NCI-H146 (cell line): ENCODE measurements at places on chromosomes 5 and 9.
A peak's percentile ranks its signal among the peaks of the same experiment; 100 is the strongest.

DNA sequence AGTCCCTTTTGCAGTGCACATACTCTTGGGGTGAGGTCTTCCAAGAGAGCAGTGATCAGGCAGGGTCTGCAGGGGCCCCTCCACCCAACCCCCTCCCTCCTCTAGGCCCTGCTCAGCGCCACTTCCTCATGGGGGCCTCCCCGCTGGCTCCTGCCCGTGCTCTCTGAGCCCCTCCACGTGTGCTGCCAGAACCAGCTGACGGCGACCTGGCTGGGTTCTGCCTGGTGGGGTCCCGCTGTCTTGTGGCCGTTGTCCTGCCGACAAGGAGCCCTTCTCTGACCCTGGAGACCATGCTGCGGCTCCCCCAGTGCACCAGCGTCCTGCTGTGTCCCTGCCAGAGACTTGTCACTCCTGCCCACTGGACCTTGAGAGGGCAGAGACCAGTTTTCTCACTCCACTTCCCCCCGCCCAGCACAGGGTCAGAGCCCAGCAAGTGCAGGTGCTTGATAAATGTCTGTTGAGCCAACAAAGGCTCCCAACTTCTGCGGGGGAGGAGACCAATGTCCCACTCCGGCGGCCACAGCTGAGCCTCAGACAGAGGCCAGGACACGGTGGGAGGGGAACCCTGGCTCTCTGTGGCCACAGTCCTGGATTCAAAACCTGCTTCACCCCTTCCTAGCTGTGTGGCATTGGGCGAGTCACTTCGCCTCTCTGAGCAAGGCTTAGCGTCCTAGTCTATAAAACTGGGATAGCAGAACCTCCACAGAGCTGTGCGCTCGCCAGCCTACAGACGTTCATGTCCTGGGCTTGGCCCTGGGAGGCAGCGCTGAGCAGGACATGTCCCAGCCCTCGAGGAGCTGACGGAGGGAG lies 24.8 kb downstream of the SARDH start:
- no peak for DNase-seq

- no peak for DNase-seq
These were observed 175.5 kb upstream of the KLF4 start for GRCh38 chr9:107665057-107665456.

DNA sequence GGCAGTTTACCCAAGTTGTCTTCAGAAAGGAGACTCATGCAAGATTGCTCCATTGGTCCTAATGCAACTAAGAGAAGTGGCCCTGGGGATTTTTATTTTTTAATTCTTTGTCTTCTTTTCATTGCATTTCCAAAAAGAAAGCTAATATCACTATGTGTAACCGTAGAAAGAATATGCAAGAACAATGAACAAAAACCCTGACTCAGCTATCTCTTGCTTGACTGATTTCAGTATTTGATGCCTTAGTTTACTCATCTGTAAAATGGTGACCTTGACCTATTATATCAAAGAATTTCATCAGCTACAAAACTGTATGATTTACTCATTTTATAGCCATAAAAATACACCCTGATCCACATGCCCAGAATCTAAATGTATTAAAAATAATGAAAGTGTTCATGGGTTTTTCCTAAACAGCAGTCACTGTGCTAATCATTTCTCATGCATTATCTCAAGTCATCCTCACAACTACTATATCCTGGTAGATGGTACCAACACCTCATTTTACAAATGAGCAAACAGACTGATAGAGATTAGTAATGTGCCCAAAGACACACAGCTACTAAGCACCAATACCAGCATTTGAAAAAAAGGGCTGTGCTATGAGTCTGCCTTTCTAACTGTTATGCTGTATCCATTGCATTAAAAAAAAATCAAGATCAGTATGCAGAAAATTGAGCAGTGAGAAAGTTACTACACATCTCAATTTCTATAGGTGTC lies 185.7 kb downstream of the MLLT3 start:
- no peak for DNase-seq

- DNase-seq: no peak
These were observed 38.0 kb downstream of the CREBRF start for GRCh38 chr5:173094012-173094661.

DNA sequence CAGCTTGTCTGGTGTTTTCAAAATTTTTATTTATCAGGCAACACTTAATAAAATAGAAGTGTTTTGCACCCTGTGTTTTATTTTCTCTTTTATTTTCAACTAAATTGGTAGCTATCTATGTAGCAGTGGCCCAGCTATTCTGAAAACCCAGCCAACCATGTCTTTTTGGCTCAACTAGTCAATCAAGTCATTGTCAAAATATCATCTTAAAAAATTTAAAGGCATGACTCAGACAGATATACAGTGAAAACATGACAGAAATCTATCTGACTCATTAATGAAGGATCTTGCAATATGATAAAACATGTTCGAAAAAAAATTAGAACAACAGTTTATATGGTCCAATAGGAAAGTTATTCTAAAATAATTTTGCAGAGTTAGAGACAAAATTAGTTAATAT lies 75.1 kb downstream of the HSD17B4 start:
- DNase-seq: no peak

- no peak for DNase-seq
These were observed 48.5 kb upstream of the MSX2 start for GRCh38 chr5:174675916-174676315.

DNA sequence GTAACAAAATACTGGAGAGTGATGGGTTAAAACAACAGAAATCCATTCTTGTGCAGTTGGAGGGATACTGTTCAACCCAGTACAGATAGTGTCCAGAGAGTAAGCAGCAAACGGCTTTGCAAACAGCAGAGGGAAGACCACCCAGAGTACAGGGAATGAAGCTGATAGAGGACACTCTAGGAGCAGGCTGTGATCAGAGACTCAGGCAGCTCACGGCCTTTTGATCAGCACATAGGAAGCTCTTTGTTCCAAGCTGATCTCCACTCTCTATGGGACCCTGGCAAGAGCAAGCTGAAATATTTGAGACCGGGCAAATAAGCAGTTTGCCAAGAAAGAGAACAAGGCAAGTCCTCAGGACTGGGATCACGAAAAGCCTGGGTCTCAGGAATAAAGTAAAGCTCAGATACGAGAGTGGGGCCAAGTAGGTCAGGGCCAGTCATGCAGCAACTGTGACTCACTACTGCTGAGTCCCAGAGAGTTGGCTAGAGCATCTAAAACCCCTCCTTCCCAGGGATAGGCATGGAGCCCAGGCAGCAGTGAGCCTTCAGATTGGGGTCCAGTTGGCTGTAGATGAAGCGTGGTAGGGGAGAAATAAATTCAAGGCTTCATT lies 52.4 kb downstream of the MELK start:
- DNase-seq: no peak

- no peak for DNase-seq
These were observed 75.8 kb downstream of the MED27 start for GRCh38 chr9:132003896-132004295.

DNA sequence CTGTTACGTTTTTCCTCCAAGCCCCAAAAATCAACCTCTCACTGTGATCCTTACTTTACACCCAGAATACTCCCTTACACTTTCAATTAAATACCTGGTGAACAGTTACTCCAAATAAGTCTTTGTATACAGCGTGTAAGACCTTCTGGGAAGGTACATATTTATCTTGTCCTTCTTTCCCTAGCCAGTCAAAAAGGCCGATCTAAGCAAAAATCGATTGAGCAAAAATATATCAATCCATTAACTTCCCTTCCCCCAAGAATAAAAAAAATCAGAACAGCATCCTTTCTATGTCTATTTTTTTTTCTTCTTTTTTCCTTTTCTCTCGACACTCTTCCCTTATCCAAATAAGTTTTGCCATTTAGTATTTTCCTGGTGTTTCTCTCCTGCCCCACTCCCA lies 71.3 kb downstream of the ABHD17B start:
- no peak for DNase-seq

GRCh38 chr9:115694014-115694413 lies 459.6 kb upstream of the PAPPA start:
- no peak for DNase-seq

DNA sequence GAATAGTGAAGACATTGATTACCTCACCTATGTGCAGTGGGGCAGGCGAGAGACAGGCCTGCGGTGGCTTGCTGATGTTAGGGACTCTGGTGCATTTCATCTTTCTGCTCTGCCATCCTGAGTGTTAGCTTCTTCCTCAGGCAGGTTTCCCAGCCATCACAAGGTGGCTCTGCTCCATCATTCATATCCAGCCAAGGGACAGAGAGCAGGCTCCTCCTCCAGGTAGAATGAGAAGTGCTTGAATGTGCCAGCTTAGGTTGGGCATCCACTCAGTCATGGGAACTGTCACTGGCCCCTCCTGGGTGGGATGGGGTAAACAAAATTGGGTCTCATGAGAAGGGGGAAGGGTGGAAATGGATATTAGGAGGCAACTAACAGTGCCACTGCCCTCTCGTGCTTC lies 24.8 kb downstream of the GPR107 start:
- no peak for DNase-seq

DNA sequence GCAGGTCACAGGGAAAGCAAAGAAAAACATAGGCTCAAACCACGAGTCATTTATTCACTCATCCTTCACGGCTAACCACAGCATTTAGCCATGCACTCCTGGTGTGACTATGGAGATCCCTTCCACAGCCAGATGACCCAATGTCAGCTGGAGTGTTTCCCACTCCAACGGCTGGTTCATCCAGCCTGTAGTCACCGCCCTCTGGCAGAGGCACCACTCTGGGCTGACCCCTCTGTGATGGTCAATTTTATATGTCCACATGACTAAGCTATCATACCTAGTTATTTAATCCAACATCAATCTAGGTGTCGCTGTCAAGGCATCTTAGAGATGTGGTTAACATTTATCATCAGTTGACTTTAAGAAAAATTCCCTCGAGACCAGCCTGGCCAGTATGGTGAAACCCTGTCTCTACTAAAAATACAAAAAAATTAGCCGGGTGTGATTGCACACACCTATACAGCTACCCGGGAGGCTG lies 9.5 kb upstream of the PHF19 start:
- no peak for DNase-seq

GRCh38 chr5:1111727-1112289 lies at the start of gene SLC12A7:
TSS of gene SLC12A7 (minus strand) at chr5:1112063. CDS start at chr5:1111991, 72 bp downstream.
- peak; percentile 54 for DNase-seq

DNA sequence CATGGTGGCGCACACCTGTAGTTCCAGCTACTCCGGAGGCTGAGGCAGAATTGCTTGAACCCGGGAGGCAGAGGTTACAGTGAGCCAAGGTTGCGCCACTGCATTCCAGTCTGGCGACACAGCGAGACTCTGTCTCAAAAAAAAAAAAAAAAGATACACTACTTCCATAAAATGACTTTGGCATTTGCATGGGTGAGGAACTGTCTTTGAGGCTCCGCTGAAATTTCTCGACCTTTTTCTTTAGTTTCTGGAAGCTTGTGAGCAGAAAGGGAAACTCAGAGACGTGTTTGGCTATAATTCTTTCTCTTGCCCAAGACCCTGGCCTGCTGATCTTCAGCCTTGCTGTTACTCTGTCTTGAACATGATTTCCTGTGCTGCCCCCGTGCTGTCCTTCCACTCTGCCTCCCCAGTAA lies 37.3 kb downstream of the SPIN1 start:
- no peak for DNase-seq

- no peak for DNase-seq
These were observed 7.5 kb downstream of the ZNF484 start for GRCh38 chr9:92870289-92870688.

DNA sequence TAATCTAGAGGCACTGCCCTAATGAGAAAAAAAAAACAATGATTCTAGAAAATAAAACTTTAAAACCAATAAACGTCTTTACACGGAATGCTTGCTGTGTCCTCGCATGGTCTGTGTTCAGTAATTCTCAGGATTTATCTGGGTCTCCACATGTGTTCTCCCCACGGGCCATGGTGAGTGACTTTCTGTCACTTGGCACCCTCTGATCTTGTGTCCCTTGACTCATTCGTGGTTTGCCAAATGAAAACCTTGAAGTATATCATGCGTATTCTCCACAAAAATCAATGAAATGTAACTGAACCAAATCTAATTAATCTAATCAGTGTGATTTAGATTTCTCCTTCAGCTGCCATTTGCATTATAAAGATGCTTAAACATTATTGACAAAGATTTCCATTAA lies 48.0 kb downstream of the UBE2QL1 start:
- no peak for DNase-seq

GRCh38 chr5:164000819-164001218 lies 495.4 kb downstream of the MAT2B start:
- DNase-seq: no peak

DNA sequence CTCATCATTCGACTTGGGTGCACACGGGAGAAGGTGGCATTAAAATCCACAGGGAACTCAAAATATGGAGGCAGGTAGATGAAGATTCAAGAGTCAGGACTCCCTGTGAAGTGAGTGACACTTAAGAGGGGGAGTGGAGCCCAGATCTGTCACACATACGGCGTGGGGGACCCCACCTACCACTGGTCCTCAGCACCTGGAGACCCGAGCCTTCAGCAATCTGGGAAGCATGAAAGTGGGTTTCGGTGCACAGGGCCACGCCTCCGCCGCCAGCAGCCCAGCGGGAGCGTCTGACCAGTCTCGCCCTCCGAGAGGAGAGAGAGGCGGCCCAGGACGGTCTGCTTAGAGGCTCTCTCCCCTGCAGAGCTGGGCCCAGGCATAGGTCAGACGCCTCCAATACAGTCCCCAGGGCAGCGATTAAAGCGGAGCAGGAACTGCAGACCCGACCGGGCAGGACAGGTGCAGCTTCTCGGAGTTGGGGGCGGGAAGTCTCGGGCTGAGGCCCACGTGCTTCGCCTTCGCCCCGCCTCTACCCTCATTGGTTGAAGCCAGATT lies 639 bp upstream of the SLC2A8 start:
- no peak for DNase-seq

- DNase-seq: no peak
These were observed 484.7 kb downstream of the IRX1 start for GRCh38 chr5:4080370-4080769.

DNA sequence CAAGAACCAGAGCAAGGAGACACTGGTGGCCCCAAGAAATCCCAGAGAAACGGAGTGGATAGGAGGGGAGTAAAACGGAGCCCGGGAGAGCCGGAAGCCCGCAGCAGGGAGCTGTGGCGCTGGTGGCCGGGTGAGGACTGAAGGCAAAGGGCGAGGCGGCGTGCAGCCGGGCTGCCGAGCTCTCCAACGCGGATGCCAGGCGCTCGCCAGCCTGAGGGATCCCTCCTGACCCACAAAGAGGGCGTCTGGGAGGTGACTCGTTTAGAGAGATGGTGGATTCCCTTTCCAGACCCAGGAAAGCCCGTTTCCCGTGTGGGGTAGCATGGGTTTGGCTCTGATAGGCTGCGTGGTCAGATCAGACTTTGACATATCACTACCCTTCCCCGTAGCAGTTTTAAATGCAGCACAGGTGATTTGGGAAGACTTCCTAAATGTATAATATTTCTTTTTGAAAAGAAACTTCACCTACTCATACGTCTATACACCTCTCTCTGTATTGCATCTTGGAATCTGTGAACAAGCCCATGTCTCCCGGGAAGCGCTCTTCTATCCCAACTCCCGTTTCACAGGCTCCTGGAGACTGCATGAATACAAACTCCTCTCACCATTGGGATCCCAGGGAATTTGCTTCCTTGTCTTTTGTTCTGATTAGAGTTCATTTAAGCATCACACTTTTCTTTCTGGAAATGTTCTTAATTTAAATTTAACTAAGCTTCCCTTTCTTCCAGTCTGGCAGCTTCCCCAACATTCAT lies 158.1 kb downstream of the C9orf152 start:
- DNase-seq: peak; percentile 45
